ENCODE measurements at places on chromosomes 1 and 21.

- no peak for DNase-seq
Observed at GRCh38 chr1:214076708-214077065, 88.9 kb downstream of the PROX1 start.

- DNase-seq = no peak
Observed at GRCh38 chr1:97730271-97730670, 190.6 kb downstream of the DPYD start.

GRCh38 chr21:21156957-21157356 lies 158.7 kb downstream of the NCAM2 start:
- DNase-seq = no peak

- no peak for DNase-seq
Observed at GRCh38 chr1:231240531-231240882, 505 bp upstream of the GNPAT start.

DNA sequence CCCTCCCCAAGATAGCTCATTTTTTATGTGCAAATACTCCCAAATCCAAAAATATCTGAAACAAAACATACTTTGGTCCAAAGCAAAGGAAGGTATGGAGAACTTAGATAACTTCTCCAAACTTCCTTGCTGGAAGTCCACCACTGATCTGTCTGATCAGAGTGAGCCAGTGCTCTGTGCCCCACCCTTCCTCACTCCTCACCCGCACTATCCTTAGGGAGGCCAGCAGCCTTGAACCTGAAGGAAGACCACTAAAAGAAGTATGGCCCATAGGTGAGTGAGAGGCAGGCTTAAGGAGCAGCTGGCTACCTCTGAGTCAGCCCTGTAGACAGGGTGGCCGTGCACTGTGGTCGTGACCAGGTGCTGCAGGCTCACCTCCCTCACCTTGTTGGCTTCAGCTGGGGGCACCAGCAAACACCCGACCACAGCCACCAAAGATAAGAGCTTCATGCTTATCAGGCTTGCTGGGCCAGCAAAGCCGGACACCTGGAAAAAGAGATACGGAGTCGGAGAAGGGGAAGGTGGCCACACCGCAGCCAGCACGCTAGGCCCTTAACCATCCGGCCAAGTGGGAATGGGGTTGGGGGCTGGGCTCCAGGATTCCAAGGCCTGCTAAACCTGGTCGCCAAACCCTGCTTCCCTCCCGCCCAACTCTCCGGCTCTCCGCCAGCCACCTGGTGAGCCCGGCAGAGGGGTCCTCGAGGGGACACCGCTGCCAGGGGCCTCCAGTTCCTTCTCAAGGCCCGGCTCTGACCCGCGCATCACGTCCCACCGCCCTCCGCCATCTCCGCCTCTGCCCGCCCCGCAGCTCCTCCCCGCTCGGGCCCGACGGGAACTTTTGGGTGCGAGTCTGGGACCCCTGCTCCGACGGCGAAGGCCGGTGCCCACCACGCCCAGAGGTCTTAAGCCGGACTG lies 543 bp downstream of the TMEM9 start:
- no peak for DNase-seq

- DNase-seq = no peak
Observed at GRCh38 chr1:107379826-107380225, 239.0 kb downstream of the NTNG1 start.
